ENCODE measurements at places on chromosomes 3 and 15.

DNA sequence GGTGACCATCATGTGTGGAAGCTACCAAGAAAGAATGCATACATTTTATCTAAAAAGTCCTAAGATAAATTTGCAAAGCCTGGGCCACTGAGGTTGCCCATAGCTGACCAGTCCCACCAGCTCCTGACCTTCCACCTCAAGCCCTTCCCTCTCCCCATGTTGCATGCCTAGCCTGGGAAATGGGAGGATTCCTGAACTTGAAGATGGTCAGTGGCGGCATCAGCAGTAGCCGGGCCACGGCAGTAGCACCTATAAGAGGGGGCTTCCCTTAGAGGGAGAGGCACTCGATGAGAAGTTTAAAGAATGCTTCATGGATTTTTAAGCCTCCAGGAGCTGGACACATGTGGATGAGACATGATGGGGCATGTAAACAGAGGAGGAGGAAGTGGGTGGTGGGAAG, 172.1 kb downstream of the KLF13 start:
- DNase-seq: no peak

DNA sequence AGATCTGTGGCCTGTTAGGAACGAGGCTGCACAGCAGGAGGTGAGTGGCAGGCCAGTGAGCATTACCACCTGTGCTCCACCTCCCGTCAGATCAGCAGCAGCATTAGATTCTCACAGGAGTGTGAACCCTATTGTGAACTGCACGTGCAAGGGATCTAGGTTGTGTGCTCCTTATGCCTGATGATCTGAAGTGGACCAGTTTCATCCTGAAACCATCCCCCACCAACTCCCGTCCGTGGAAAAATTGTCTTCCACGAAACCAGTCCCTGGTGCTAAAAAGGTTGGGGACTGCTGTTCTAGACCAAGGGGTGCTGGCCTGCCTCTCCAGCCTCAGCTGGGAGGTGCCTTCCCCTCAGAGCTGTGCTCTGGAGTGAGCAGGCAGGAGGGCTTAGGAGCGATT, 61.4 kb downstream of the RPLP1 start:
- DNase-seq: no peak

- no peak for DNase-seq
These were observed 602.4 kb upstream of the MDFIC2 start for GRCh38 chr3:70914862-70915261.

DNA sequence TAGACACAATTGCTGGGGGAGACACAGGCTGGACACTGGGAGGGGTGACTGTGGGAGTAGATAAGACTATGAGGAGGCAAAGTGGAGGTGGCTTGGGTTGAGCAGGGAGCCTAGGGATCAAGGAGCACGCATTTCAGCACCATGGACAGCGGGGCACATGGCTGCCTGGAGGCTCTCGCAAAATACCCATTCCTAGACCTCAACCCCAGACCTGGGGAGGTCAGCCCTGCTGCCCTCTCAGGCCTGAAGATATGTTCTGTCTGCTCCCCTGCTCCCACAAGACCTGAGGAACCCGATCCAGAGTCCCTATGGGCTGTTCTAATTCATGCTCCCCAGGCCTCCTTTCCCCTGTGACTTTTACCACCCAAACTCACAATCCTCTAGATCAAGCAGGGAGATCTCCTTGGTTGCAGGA, 16.0 kb upstream of the CPEB1 start:
- DNase-seq: peak; percentile 33

- DNase-seq: no peak
These were observed 6.4 kb downstream of the C3orf52 start for GRCh38 chr3:112092496-112093179.

DNA sequence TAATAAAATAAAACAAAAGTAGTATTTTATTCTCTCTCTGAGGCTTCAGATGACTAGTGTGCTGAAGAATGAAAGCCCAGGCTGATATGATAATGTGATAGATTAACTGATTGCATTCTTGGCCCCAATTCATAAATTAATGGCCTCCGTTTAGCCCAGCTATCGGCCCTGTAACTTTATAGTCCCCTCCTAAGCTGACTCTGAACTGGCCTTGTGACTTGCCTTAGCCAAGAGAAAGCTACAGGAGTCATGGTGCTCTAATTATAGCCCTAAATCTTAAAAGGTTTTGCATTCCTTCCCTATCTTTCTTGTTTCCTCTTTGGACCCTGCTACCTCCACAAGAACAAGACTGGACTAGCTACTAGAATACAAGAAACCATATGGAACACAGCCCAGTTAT, 123.2 kb upstream of the EPHA3 start:
- peak; percentile 21 for DNase-seq

- DNase-seq: no peak
These were observed 76.4 kb downstream of the DAPK2 start for GRCh38 chr15:63969652-63970421.

GRCh38 chr3:99069973-99070372, 168.5 kb upstream of the DCBLD2 start:
- DNase-seq: no peak
